ENCODE measurements at places on chromosomes 5 and 9. TPM values are rescaled to one million over a fixed set of nuclear protein-coding genes. Genes with fewer than 3 reads are reported as not detected.

DNA sequence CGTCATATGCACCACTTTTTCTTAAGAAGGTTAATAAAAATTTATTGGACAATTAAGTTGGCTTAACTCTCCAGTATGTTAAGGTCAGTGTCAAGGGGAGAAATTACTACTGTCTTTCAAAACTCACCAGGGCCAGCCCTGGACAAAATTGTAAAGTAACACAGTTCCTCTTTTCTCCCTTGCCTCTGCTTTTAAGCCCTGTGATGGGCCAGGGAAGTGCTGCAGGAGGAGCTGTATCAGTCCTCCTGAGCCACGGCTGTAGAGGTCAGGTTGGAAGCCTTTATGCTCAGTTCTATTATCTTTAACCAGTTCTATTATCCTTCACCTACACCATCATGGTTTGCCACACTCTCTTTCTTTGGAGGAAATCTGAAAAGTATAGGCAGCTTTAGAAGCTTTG, 11.5 kb upstream of the PPP2R2B start:
- DNase-seq: no peak
- H3K4me3 ChIP-seq: no peak overlapping the region
- H3K4me1 ChIP-seq: no peaks in the 10 kb centered on the region
- H3K27me3 ChIP-seq: no peaks in the 10 kb centered on the region
- H3K27ac ChIP-seq: no peak overlapping the region

Gene ECSCR
- total RNA-seq: 16.6 TPM

Gene TAF1L
- total RNA-seq: 0.24 TPM

DNA sequence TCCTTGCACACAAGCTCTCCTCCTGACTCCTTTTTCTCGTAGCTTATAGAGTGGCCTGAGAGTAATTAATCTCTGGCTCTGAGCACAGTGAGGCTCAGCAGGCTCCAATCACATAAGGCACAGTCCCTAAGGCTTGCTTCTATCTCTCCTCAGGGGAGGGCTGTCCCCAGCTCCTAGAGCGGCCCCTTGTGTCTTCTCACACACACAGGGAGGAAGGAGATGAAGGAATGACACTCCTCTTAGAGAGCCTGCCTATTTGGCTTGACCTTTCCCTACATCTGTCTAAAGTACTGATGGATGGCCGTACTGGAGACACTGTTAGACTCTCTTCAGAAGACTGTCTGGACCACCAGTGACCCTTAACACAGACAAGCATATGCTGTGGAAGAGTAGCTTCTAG, 12.9 kb downstream of the TAS2R1 start:
- H3K27ac ChIP-seq: no peak overlapping the region
- H3K27me3 ChIP-seq: no peaks in the 10 kb centered on the region
- H3K4me3 ChIP-seq: no peak overlapping the region
- DNase-seq: no peak

- no peak overlapping the region for H3K27ac ChIP-seq
- no peak overlapping the region for H3K4me3 ChIP-seq
- H3K36me3 ChIP-seq: no peaks in the 10 kb centered on the region
- peaks cover 13% of the 10 kb centered on the region for H3K4me1 ChIP-seq
- DNase-seq: no peak
- H3K27me3 ChIP-seq: peaks cover 4% of the 10 kb centered on the region
Measured at GRCh38 chr5:142641711-142642110, 44.2 kb downstream of the FGF1 start.

Gene IFNE
- not detected for total RNA-seq

DNA sequence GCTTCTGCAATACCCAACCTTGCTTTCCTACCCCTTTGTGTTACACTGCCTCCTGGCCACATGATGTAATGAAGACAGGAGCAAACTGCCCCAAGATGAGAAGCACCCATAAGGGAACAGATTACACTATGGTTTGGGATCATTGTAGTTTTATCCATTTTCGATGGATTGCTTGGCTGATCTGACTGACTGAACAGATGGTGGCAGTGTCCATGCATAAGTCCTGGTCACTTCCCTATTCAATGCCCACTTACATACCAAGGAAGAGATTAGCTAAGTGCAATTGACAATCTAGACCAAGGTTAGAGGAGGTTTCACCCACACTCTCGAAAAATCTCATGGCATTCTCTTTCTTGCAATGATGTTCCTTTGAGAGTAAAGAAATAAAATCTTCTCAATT, 319.9 kb downstream of the RAB3C start:
- H3K27ac ChIP-seq: no peak overlapping the region
- no peaks in the 10 kb centered on the region for H3K36me3 ChIP-seq
- no peak for DNase-seq
- H3K27me3 ChIP-seq: no peaks in the 10 kb centered on the region

GRCh38 chr9:70656281-70656680, 241.8 kb upstream of the KLF9 start:
- no peaks in the 10 kb centered on the region for H3K4me1 ChIP-seq
- no peak for DNase-seq
- H3K36me3 ChIP-seq: no peaks in the 10 kb centered on the region
- H3K27me3 ChIP-seq: no peaks in the 10 kb centered on the region
- H3K27ac ChIP-seq: no peak overlapping the region

DNA sequence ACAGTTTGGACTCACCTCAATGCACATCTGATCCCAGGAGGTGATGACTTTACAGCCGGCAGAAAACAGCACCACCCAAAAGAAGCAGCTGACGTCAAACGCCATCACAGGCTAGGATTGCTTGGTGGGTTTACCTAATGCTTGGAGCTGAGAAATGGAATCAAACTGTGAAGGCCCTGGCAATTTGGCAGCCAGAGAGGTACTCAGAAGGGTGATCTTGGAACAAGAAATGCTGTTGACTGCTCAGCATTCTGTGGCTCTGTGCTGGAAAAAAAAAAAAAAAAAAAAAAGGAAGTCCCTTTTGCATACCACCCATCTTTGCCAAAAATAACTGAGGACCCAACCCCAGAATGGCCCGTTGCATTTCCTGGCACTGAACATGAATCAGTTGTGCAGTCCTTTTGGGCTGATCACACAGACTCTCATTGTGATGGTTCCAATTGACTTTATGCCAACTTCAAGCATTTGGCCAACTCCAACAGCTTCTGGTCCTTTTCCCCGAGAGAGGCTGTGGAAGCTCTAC, at the start of gene CD180:
CD180 (minus strand) TSS at position 263 of the 523 bp plus-strand sequence; CDS start at position 105, 158 bp downstream.
- DNase-seq: no peak
- no peaks in the 10 kb centered on the region for H3K36me3 ChIP-seq
- H3K27me3 ChIP-seq: no peaks in the 10 kb centered on the region
- no peak within 1 kb of the TSS for H3K4me3 ChIP-seq
- H3K4me1 ChIP-seq: peaks cover 10% of the 10 kb centered on the region

DNA sequence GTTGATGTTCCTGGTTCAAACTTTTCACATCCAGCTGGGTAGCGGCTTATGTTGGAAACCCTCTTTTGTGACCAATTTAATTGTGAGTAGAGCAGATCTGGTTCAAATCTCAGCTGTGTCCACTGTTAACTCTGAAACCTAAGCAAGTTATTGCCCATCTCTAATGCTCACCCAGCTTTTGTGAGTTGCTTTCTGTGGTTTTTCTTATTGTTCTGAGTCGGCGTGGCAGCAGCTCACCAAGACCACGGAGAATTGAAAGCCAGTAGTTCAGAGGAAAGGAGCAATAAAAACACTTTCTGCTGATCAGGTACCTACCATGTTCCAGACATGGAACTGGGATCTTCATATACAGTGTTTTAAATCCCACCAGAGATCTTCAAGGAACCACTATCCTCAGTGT, 114.4 kb downstream of the DOCK2 start:
- H3K27ac ChIP-seq: no peak overlapping the region
- no peak overlapping the region for H3K4me3 ChIP-seq
- H3K27me3 ChIP-seq: no peaks in the 10 kb centered on the region
- H3K36me3 ChIP-seq: no peaks in the 10 kb centered on the region
- DNase-seq: no peak

- H3K4me3 ChIP-seq: no peak overlapping the region
- no peak overlapping the region for H3K27ac ChIP-seq
- peaks cover 9% of the 10 kb centered on the region for H3K4me1 ChIP-seq
- no peaks in the 10 kb centered on the region for H3K36me3 ChIP-seq
- no peaks in the 10 kb centered on the region for H3K27me3 ChIP-seq
- no peak for DNase-seq
Measured at GRCh38 chr5:31270396-31270795, 76.9 kb downstream of the CDH6 start.

DNA sequence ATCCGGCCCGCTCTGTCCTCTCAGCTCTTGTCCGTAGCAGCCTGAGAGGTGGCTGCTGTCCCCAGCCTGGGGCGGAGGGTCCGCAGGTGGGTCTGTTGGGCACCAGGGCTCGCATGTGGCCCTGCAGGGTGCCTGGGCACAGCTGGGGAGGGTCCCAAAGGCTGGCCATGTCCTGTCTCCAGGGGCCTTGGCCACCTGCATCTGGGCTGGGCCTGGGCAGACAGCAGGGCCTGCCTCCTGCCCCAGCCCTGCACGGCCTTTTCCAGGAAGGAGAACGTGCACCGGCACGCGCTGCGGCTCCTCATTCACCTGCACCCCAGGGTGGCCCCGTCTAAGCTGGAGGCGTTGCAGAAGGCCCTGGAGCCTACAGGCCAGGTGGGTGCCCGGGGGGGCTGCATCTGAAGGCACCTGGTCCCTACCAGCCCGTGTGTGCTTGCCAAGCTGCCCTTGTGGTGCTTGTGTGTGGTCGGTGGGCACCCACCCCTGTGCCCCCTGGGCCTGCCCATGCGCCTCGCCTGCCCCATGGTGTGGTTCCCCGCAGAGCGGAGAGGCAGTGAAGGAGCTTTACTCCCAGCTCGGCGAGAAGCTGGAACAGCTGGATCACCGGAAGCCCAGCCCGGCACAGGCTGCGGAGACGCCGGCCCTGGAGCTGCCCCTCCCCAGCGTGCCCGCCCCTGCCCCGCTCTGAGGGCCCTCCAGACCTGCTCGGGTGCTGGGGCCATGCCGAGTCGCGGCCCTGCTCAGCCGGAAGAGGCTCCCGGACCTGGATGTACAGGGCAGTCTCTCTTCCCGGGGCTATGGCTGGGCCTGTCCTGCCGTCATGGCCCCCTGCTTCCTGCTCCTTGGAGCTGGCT, 5.1 kb upstream of the TOR4A start:
- peak overlapping the region; percentile 15 for H3K27ac ChIP-seq
- peak; percentile 60 for DNase-seq
- H3K4me1 ChIP-seq: peaks cover 80% of the 10 kb centered on the region
- peaks cover 29% of the 10 kb centered on the region for H3K36me3 ChIP-seq

DNA sequence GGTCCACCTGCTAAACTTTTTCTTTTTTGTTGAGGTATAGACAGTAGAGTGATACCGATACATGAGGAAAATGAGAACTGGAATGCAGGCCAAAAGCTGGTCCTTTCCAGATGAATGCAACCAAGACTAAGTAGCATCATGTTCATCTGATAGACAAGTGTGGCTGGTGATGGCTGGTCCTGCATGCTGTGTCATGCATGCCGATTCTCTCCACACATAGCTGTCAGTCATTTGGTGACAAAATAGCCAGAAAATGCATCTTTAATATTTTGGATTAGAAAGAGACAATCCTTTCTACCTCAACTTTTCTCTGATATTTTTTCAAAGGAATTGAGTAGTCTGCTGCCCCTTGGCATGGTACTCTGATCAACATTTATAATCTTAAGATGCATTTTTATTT, 49.9 kb downstream of the ZSWIM6 start:
- H3K27me3 ChIP-seq: no peaks in the 10 kb centered on the region
- no peak overlapping the region for H3K4me3 ChIP-seq
- H3K27ac ChIP-seq: no peak overlapping the region

- no peak overlapping the region for H3K4me3 ChIP-seq
- no peak overlapping the region for H3K27ac ChIP-seq
- H3K36me3 ChIP-seq: no peaks in the 10 kb centered on the region
- H3K4me1 ChIP-seq: peaks cover 5% of the 10 kb centered on the region
- DNase-seq: no peak
Measured at GRCh38 chr9:70427161-70427945, 12.9 kb upstream of the KLF9 start.

DNA sequence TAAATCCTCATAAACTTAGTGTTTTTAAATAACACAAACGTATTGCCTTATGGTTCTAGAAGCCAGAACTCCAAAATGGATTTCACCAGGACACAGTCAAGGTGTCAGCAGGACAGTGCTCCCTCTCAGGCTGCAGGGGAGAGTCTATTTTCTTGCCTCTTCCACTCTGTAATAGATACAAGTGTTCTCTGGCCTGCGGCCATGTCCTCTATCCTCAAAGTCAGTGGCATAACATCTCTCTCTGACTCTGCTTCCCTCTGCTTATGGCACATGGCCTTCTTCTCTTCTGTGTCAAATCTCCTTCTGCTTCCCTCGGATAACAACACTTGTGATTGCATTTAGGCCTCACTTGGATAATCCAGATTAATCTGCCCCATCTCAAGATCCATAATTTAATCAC, 129.4 kb upstream of the OR13F1 start:
- H3K4me1 ChIP-seq: no peaks in the 10 kb centered on the region
- no peaks in the 10 kb centered on the region for H3K27me3 ChIP-seq
- DNase-seq: no peak
- H3K4me3 ChIP-seq: no peak overlapping the region

Gene PAPPA
- 2.3 TPM for total RNA-seq

Gene MOCS2
- 31.0 TPM for total RNA-seq

DNA sequence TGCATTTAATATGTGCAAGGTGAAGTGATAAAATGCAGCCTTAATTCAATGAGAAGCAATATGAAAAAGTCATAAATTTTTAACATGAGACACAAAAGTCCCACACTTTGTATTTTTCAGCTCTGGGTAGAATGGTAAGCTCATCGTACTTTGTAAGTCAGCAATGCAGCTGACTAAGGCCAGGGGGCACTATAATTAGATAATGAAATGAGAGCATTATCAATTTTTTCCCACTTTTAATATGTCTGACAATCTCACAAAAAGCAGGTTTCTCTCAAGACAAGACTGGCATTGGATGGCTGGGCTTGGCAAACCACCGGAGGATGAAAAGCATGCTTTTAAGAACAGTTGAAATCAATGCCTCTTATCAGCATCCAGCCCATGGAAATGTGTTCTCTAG, 162.8 kb downstream of the FAM174A start:
- no peaks in the 10 kb centered on the region for H3K27me3 ChIP-seq
- no peak overlapping the region for H3K4me3 ChIP-seq
- no peaks in the 10 kb centered on the region for H3K36me3 ChIP-seq
- no peak for DNase-seq

Gene FLT4
- 1.8 TPM for total RNA-seq

DNA sequence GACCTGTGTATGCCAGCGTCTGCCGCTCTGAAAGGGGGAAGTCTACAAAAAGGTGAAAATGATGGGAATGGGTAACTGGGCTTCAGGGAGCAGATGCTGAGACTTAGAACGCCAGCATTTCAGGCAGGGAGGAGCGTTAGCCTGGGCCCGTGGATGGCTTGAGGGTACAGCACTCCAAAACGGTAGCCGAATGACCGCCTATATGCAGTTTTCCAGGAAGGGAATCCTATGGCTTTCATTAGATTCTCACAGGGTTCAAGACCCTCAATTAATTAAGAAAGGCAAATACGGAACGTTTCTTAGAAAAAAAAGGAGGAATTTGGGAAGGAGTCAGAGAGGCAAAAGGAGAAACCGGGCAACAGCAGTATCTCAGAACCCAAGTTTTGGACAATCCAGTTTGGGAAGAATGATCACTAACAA, 639 bp downstream of the AMACR start:
- H3K36me3 ChIP-seq: peaks cover 8% of the 10 kb centered on the region
- no peak for DNase-seq
- H3K4me3 ChIP-seq: peak overlapping the region; percentile 60
- H3K4me1 ChIP-seq: peaks cover 25% of the 10 kb centered on the region

Gene ORM2
- not detected for total RNA-seq

- H3K4me3 ChIP-seq: no peak overlapping the region
- DNase-seq: no peak
- H3K27me3 ChIP-seq: peaks cover 15% of the 10 kb centered on the region
- no peaks in the 10 kb centered on the region for H3K36me3 ChIP-seq
Measured at GRCh38 chr9:129695870-129696269, 30.4 kb downstream of the PRRX2 start.

GRCh38 chr9:8960254-8960653, 1160.7 kb upstream of the DMAC1 start:
- H3K27me3 ChIP-seq: no peaks in the 10 kb centered on the region
- DNase-seq: no peak
- H3K36me3 ChIP-seq: no peaks in the 10 kb centered on the region
- no peak overlapping the region for H3K4me3 ChIP-seq
- no peak overlapping the region for H3K27ac ChIP-seq

Gene DENND1A
- 15.8 TPM for total RNA-seq
